ENCODE measurements at places on chromosomes 1 and 21.

DNA sequence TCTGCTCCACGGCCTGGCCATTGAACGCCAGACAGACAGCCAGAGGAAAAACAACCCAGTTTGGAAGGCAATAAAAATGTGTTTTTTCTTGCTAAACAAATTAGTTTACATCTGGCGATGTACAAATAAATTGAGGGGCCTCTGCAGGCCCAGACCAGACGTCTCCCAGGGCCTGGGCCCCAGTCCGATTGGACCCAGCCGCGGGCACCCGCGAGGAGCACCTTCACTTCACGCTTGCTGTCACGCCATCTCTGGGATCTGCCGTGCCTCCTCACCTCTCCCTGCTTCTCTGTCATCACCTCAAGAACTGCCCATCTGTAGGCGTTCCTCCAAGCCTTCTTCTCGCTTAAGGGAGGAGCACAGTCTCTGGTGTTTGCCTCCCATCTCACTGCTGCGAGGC is 61.5 kb downstream of the GLIS1 start:
- no peak for DNase-seq

DNA sequence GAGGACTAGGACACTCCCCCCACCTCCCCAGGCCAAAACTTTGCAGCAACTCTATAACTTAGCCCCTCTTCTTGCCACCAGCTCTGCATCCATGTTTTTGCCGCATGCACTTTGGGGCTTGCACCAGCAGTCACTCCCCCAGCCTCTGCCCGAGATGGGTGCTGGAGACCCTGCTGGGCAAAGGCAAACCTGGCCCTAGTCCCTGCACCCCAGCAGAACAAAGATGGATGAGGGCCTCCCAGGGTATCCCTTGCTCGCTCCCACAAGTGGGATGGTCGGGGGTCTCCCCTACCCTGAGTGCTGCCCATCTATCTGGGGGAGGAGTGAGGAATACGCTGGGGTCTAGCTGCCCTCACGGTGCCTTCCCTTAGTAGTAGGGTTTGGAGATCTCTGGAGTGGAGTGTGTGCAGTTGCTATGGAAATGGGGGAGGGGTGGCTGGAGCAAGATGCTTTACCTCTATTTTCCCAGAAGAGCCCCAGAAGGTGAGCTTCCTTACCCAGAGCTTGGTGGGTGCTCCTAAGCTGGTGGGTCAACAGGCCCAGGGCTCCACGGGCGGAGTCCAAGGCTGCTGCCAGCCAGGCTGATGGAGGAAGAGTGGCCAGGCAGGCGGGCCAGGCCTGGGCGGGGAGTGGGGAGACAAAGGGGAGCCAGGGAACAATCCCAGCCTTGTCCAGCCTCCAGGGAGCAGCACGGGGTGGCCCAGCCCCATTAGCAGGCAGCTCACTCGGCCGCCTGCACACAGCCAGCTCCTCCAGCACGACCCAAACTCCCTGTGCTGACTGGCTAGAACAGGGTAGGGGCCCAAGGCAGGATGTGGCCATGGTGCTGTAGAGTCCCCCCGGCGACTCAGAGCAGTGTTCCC is at the start of gene PAQR6:
Gene PAQR6 (minus strand): TSS at position 597 of the 863 bp plus-strand sequence. CDS start 1,325 bp downstream, outside the sequence.
- no peak for DNase-seq

DNA sequence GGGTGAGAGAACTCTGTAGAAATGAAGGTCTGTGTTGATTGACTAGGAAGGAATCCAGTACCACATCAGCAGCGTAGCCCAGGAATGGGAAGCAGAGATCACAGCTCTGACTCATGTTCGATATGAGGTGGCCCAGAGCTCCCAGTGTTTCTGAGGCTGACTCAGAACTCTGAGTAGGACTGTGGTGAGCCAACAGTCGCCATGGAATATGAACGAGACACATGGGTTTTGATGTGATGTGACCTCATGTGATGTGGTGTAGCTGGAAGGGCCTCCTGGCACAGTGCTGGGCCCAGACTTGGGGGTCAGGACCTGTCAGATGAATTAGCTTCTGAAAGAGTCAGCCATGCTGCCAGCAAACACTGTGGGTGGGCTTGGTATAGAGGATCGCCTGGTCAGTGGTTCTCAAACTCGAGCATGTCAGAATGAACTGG is 237.0 kb downstream of the MRPL39 start:
- no peak for DNase-seq

- DNase-seq = no peak
Observed at GRCh38 chr1:38962560-38962959, 20.9 kb upstream of the RHBDL2 start.

GRCh38 chr1:211343607-211344006 is 17.0 kb downstream of the TRAF5 start:
- no peak for DNase-seq

DNA sequence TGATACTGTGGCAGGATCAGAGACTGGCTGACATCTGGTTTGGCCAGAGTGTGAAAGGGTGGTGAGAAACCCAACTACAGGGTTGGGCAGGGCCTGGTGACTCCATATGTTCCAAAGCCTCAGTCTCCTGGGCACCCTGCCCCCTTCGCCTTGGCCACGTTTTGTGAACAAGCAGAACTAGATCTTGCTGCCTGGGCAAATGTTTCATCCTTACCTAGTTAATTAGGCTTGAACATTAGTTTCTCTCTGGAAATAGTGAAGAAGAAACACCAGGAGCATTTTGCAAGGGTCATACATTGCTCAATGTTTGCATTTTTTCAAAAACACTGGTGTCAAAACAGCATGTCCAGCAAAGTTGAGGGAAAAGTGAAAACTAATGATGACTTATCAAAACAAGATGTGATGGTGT is 60.5 kb downstream of the MAP3K7CL start:
- no peak for DNase-seq

GRCh38 chr1:81190003-81190402 is 610.7 kb upstream of the ADGRL2 start:
- DNase-seq = no peak

- no peak for DNase-seq
Observed at GRCh38 chr1:19009882-19010321, 53.4 kb upstream of the IFFO2 start.

DNA sequence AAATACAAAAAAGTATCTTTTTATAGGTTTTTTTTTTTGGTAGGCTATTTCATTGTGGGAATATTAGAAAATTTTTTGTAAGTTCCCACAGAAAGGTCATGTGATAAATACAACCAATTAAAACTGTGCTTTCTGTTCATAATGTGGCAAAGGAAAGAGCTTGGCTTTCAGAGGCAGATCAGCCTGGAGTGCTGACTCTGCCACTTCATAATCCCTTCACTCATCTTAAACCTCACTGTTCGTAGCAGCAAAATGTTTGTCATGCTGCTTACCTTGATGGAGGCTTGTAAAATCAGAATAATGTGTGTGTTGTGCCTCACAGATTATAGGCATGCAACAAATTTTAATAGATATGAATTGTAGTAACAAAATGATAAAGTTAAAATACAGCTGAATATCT is 176.8 kb downstream of the ZP4 start:
- DNase-seq = no peak

GRCh38 chr21:45278156-45278911 is 9.4 kb downstream of the POFUT2 start:
- peak; percentile 15 for DNase-seq

- DNase-seq = no peak
Observed at GRCh38 chr1:158203693-158204457, 23.2 kb downstream of the CD1D start.
